ENCODE measurements at places on chromosomes 2 and 18.

DNA sequence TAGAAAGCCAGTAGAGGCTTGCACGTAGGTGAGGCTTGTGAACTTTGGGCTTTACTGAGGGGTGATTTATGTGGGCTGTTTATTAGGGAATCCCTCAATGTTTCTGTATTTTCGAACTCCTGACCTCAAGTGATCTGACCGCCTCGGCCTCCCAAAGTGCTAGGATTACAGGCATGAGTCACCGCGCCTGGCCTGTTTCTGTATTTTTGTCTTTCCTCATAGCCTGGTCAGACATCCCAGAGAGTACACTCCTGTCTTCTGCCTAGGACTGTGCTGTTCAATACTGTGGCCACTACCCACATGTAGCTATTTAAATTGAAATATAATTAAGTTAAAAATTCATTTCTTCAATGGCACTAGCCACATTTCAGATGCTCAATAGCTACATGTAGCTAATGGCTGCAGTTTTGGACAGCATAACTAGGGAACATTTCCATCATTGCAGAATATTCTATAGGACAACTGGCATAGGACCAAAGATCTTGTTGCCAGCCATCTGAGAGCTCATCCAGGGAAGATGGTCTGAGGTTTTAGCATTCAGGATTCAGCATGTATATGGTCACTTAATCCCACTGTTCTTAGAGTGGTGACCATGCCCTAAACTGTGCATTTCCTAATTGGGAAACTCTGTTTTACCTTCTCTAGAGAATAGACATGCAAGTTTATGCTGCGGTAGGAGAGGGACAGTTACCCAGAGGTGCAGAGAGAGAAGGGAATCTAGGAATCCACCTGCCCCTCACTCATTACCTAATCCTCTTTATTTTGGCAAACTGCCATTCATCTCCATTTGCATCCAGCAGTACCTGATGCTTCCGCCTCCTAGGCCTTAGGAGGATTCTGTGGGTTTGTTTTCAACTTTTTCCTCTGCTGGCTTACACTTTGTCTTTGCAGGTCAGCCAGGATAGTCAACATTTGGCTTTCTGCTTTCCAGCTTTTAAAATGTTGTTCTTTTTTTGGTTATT lies 64.4 kb downstream of the LCLAT1 start:
- no peak for DNase-seq

DNA sequence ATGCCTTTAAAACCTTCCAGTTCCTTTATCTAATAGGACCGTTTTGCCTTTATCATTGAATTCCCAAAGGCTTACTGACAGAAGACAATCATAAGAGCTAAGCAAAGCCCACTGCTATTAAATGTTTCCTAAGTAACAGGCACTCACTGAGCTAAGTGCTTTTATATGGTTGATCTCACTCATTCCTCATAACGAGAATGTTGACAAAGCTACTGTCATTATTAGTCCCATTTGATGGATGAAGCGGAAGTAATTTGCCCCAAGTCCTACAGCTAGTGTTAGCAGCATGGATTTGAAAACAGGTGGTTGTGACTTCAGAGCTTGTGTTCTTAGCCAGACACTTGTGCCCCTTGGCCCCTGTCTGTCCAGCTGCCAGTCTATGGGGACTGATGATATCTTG lies 134.8 kb upstream of the SERPINE2 start:
- no peak for DNase-seq

GRCh38 chr18:26471027-26471426 lies 77.3 kb downstream of the KCTD1 start:
- DNase-seq, result no peak

DNA sequence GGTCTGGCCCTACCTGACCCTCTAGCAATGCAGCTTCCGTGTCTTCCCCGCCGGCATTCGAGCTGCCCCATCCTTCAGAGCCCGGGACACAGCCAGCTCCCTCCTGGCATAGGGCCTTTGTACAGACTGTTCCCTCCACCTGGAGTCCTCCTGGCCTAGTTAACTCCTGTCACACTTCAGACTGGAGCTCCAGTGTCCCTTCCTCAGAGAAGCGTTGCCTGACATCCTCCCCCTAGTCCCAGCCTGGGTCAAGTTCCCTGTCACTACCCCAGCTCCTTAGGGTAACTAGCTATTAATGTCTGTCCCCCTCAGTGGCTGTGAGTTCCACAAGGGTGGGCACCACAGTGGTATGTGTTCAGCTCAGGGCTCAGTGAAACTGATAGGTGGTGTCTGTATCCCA lies 45.5 kb upstream of the LOXHD1 start:
- DNase-seq, result no peak

GRCh38 chr2:96894151-96894531 lies 24.3 kb upstream of the SEMA4C start:
- DNase-seq, result no peak

DNA sequence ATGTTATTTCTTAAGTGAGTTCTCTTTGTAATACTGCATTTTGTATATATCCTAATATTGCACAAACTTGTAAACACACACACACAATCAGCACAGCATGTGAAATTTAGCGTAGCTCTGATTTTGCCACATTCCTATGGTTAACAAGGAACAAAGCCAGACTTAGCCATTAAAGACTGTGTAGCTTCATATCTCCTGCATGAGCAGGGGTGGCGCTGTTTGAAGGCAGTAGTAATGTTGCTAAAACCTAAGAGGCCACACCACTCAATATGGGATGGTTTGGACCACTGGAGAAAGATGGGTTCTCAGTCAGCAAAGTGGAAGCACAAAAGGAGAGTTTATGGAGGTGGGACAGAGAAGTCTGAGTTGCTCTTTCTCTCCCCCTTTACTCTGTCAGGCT lies 61.1 kb upstream of the RND3 start:
- DNase-seq, result peak; percentile 2

DNA sequence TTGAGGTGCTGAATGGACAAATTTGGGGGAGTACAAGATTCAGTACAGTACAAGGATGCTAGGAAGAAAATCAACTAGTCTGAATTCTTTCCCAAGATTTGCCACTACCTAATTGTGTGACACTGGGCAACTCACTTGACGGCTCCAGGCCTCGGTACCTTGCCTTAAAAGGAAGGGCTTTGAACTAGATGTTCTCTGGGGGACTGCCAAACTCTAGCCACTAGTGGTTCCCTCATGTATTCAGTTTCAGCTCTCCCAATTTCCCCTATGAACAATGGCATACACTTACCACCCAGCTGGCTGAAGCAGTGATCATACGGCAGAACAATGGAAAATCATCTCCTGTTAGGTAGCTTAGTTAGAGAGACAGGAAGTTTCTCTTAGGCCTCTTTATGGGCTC lies 73.4 kb downstream of the VWC2L start:
- DNase-seq, result no peak

- no peak for DNase-seq
Observed at GRCh38 chr18:49168281-49168985, 217.7 kb upstream of the SMAD7 start.

- DNase-seq, result peak; percentile 82
Observed at GRCh38 chr2:208265371-208265800, 669 bp upstream of the PIKFYVE start.

DNA sequence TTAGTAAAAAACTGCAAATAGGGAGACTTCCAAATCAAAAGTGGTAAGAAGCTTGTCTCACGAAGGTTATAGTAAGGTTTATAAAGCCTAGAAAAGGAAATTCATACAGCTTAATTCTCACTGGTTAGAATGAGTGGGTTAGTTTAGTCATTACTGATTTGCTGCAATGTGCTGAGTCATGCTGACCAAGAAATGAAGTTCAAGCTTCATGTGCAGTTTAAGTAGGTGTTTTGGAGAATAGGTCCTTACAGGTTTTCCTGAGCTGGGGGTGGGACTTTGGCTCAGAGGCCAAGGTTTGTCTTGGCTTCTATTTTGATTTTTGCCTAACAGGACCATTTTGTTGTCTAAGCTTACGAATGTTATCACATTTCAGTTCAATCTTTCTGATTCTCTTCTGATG lies 15.1 kb downstream of the CLIP4 start:
- no peak for DNase-seq

DNA sequence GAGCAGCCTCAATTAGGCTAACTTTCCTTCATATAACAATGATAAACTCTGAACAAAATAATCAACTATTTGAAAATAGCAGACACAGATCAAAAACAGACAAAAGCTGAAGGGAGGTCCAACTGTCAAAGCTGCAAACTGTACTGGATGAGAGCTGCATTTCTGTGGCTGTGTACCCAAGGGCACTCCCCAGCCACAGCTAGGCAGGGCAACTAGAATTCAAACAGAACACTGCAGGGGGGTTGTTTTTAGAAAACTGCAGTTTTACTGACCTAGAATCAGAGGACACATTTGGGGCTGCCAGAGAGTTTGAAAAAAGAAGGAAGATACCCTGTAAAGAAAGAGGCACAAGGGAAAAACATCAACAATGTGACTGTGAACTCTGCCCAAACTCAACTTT lies 56.8 kb downstream of the SMAD2 start:
- no peak for DNase-seq

DNA sequence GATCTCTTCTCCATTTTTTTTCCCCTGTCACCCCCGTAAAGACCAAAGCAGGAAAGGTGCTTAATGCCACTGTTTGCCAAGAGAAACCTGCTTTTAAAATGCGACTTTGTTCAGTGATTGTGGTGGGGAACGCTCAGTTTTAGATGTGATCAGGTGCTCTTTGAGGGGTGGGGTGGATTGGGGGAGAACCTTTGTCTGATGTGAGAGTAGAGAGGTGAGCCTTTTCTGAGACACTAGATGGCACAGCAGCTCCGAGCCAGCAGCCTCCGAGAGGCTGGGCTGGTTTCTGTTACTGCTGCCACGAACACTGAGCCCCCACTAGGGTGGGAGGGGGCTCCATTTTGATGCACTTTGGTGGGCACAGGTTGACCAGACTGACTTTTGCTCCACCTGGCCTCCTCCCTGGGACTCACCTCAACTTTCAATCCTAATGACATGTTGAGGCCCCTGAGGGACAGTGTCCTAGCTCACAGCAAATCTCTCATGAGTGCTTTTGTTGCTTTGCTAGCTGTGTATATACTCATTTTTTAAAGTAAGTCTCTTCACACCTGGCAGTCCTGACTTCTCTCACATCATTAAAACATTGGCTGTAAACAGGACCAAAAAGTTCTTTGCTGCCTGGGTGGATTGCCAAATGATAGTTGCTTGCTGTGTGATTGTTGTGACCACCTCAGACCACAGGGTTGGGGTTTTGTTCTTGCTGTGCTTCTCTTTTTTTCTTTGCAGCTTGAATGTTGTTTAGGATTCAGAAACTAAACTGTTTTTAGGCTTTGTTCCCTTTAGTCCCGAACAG lies 98.2 kb upstream of the MAP3K20 start:
- no peak for DNase-seq

- DNase-seq, result no peak
Observed at GRCh38 chr2:178436662-178437061, 14.3 kb downstream of the PRKRA start.

DNA sequence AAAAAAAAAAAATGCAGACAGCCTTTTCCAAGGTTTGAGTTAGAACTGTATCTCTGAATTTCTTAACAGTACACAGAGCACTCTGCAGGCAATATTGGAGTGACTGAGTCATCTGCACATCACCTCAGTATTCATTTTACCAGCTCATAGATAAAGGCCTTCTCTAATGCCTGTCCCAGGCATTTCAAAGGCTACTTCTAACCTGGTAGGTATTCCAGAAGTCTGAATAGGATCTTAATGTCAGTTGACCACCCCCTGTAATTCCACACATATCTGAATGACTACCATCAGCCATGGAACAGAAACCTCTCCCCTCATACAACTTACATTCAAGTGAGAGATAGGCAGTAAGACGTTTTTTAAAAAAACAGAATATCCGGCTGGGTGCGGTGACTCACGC lies 9.0 kb downstream of the METTL21A start:
- no peak for DNase-seq

DNA sequence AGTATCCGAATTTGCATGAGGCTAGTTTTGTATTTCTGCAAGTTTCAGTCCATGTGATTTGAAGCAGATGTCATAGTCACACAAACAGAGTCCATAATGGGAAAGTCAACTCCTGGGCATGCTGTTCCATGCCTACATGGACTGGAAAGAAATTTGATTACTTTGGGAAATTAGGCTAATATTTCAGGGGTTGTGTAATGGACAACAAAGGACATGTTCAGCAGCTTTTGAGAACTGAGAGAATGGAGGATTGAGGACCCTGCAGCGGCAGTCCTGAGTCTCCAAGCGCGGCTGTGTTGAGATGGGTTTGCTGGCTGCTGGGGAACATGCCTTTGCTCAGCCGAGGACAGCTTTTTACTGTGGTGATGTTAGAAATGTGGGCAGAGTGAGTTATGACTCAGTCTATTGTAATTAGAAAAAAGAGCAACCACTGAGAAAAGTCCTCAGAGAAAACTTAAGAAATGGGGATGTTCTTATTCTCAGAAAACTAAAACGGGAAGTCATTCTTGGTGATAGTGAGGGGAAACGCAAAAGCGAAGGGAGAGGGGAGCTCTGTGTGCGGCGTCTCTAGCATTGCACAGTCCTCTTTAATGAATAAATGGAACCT lies 149.2 kb downstream of the FAM210A start:
- no peak for DNase-seq

DNA sequence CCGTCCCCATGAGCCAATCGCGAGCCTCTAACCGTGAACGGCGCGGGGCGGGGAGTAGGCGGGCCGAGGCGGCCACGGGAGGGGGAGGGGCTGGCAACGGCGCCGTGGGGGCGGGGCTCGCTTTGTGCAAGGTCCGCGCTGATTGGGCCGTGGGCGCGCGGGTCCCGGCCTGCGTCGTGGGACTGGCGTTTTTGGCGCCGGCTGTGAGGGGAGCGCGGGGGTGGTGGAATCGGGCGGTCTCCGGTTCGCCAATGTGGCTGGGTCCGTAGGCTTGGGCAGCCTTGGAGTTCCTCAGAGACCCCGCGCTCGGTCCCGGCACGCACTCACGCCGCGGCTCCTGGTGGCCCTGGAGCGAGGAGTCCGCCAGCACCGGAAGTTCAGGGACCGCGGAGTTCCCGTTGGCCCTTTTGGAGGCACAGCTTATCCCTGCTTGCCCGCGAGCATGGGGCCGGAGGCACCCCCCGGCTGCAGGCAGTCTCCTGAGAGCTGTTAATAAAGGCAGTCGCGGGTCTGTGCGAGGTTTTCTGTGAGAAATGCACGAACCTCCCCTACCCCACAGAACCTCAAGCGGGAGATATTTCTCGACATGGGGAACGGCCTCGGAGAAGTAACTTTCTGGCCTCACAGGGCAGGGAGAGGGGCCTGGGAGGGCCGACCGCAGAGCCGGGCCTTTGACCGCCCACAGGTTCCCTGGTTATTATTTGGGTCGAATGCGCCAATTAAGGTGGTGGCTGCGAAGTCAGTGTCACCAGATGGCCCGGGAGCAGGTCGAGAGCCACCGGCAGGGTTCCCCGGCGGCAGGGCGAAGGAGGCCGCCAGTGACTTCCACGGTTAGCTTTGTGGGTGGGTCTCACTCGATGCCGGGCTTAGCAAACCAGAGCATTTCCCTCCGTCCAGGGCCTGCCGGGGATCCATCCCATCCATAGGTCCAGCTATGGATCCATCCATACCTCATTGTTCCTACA lies 574 bp upstream of the NCL start:
- peak; percentile 98 for DNase-seq

GRCh38 chr18:34221971-34222306 lies 2.8 kb downstream of the NOL4 start:
- DNase-seq, result no peak

- no peak for DNase-seq
Observed at GRCh38 chr18:22257022-22257543, 87.7 kb downstream of the GATA6 start.

GRCh38 chr18:35026407-35027061 lies 14.7 kb upstream of the MAPRE2 start:
- DNase-seq, result peak; percentile 35
